ENCODE measurements at places on chromosomes 5 and 9.

DNA sequence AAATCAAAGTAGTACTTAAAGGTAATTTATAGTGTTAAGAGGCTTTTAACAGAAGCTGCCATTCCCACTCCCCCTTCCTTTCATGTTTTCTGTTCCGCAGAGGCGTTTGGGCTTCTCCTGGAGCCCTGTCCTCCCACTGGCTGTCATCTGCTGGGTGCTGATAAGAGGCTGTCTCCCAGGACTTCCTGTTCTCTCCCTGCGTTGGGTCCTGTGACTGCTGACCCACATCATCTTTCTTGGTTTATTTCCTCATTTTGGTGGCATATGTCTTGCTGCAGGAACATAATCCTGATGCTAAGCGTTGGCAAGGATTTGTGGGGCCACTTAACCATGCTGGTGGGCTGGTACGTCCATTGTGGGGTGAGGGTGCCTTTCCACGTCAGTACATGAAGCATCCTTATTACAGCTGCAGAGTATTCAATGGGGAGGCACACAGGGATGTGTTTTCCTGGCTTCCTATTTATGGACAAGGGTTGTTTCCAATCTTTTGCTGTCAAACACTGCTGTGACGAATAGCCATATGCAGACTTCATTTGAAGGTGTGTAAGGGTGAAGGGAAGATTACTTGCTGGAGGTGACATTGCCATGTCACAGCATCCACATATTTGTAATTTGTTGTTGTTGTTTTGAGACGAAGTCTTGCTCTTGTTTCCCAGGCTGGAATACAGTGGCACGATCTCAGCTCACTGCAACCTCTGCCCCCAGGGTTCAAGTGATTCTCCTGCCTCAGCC is 22.3 kb upstream of the RNF130 start:
- H3K36me3 ChIP-seq = no peaks in the 10 kb centered on the region
- no peak for DNase-seq
- H3K4me1 ChIP-seq = peaks cover 6% of the 10 kb centered on the region
- H3K27ac ChIP-seq = no peak overlapping the region

DNA sequence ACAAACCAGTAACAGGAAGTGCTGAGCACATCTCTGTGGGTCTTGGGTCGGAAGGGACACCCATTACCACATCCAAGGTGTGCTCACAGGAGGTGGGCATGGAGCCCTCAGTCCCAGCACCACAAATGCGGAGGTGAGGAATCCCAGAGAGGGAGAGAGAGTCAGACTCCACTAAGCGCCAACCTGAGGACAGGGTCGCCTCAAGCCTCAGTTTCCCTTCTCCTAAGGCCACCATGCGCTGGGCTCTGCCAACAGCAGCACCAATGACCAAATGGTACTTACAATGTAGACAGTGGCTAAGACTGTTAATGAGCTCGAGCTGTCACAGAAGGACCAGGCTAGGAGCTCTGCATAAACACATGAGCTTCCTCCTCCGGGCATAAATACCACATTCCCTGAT is 43.1 kb downstream of the BICD2 start:
- H3K27me3 ChIP-seq = no peaks in the 10 kb centered on the region
- H3K4me1 ChIP-seq = no peaks in the 10 kb centered on the region
- no peak overlapping the region for H3K27ac ChIP-seq

DNA sequence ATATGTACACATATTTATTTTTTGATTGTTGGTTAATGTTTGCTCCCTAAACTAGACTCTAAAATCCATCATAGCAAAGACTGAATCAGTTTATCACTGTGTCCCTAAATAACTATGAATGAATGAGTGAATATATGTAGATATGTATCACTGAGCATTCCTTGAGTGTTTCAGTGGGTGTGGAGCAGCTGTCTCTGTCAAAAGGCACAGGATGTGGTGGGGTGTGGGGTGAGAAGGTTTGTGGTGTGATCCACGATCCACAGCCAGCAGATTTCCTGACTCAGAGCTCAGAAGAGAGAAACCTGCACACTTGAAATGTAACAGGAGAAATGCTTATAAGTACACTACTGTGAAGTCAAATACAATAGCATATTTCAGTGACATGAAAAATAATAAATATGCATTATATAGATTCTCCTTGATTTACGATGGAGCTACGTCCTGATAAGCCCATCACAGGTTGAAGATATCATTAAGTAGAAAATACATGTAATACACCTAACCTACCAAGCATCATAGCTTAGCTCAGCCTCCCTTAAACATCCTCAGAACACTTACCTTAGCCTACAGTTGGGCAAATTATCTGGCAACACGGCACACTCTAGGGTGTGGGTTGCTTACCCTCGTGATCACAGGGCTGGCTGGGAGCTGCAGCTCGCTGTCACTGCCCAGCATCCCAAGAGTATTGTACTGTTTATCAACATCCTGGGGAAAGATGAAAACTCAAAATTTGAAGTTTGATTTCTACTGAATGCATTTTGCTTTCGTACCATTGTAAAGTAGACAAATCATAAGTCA is 287.0 kb downstream of the GAS1 start:
- H3K27me3 ChIP-seq = no peaks in the 10 kb centered on the region
- H3K36me3 ChIP-seq = no peaks in the 10 kb centered on the region
- H3K27ac ChIP-seq = no peak overlapping the region
- H3K4me3 ChIP-seq = no peak overlapping the region
- DNase-seq = no peak

GRCh38 chr5:153896701-153897100 is 142.0 kb downstream of the FAM114A2 start:
- no peaks in the 10 kb centered on the region for H3K36me3 ChIP-seq
- H3K4me3 ChIP-seq = no peak overlapping the region
- no peaks in the 10 kb centered on the region for H3K4me1 ChIP-seq
- H3K27ac ChIP-seq = no peak overlapping the region
- no peak for DNase-seq
- H3K27me3 ChIP-seq = no peaks in the 10 kb centered on the region

DNA sequence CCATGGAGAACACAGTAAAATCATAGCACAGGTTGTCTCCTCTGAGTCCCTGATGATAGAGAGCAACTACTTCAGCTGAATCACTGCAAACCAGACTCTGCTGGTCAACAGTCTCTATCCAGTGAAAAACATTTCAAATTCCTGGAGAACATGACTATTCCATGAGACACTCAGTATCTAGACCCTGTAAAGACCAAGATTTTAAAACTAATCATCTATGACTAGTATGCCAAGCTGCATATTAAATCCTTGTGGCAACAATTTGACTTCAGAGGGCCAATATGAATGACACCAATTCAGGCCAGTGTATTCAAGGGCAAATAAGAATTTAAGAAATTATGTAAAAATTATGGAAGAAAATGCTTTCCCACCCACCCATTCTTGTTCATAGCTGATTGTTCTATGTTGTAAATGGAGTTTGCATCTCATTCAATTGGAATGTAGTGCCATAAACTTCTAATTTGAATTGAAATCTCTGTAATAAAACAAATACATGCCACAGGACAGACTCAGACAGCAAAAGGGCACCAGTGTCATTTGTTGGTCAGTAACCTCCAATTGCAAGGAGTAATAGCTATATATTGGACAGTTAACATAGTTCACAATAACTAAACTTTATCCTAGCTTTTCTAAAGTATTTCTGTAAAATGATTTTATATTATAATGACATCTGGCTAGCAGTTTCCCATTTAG is 80.1 kb upstream of the LPAR1 start:
- H3K36me3 ChIP-seq = no peaks in the 10 kb centered on the region
- H3K27ac ChIP-seq = no peak overlapping the region
- DNase-seq = no peak
- no peak overlapping the region for H3K4me3 ChIP-seq
- H3K27me3 ChIP-seq = no peaks in the 10 kb centered on the region

DNA sequence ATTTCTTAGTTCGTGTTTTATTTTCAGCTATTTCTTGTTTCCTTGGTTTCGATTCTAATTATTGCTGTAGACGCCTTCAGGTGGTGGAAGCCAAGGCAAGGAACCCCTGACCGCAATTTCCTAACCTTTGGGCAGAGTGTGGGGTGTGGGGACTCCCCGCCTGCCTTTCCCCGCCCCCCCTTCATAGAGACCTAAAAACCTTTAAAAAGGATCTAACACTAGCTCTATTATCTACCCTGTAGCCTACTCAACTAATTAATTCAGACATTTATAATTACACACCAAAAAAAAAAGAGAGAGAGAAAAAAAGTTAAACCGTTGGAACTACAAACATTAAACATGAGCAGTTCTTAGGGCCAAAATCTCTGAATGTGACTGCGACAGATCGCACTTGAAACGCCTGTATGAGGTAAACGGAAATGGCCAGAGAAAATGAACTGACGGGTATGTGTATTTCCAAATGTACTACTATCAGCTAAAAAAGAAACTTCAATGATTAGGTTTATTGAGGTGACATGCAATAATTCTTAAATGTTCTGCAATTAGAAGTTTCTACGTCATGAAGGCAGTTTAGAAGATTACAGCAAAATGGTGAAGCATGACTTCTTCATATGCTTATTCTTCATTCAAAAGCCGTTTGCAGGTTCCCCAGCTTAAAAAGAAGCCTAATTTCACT is 19.0 kb upstream of the FER start:
- H3K27me3 ChIP-seq = no peaks in the 10 kb centered on the region
- no peak for DNase-seq
- H3K36me3 ChIP-seq = no peaks in the 10 kb centered on the region

DNA sequence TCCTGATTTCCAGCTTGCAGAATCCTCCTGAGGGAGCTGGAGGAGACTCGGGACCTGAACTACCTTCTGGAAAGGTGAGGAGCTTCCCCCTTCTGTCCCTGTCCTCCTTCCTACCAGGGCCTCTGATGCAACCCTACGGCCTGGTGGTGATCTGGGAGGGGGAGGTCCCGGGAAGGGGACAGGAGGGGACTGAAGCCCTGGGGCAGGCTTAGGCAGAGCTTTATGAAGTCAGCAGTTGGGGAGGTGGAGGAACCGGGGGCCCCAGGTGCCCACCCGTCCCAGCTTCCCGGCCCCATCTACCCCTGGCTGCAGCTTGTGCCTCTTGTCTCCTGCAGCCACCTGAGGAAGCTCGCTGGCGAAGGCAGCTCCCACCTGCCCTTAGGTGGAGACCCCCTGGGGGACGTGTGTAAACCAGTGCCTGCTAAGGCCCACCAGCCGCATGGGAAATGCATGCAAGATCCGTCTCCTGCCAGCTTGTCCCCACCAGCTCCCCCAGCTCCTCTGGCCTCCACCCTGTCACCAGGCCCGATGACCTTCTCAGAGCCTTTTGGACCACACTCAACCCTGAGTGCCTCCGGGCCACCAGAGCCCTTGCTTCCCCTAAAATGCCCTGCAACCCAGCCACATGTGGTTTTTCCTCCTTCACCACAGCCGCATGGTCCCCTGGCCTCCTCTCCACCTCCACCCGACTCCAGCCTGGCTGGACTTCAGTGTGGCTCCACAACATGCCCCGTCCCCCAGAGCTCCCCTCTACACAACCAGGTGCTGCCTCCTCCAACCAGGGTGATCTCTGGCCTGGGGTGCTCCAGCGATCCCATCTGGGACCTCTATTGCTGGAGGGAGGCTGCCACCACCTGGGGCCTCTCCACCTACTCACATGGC is 2.1 kb downstream of the SPATA31E1 start:
- H3K27me3 ChIP-seq = no peaks in the 10 kb centered on the region
- DNase-seq = no peak
- no peak overlapping the region for H3K27ac ChIP-seq

- H3K36me3 ChIP-seq = no peaks in the 10 kb centered on the region
- no peak for DNase-seq
- H3K4me3 ChIP-seq = no peak overlapping the region
These were observed 319.1 kb downstream of the KIF4B start for GRCh38 chr5:155332618-155333017.

GRCh38 chr5:168305281-168305680 is 13.8 kb downstream of the WWC1 start:
- H3K4me1 ChIP-seq = peaks cover 15% of the 10 kb centered on the region
- no peak overlapping the region for H3K27ac ChIP-seq
- no peak for DNase-seq
- no peak overlapping the region for H3K4me3 ChIP-seq
- H3K27me3 ChIP-seq = no peaks in the 10 kb centered on the region

- no peak for DNase-seq
- H3K27me3 ChIP-seq = no peaks in the 10 kb centered on the region
- no peak overlapping the region for H3K27ac ChIP-seq
- H3K4me1 ChIP-seq = no peaks in the 10 kb centered on the region
These were observed 585.5 kb upstream of the RGMB start for GRCh38 chr5:98187945-98188344.

- DNase-seq = no peak
- H3K4me1 ChIP-seq = no peaks in the 10 kb centered on the region
- H3K36me3 ChIP-seq = no peaks in the 10 kb centered on the region
- H3K4me3 ChIP-seq = no peak overlapping the region
- no peaks in the 10 kb centered on the region for H3K27me3 ChIP-seq
These were observed 50.9 kb upstream of the ITGA2 start for GRCh38 chr5:52938226-52938625.

DNA sequence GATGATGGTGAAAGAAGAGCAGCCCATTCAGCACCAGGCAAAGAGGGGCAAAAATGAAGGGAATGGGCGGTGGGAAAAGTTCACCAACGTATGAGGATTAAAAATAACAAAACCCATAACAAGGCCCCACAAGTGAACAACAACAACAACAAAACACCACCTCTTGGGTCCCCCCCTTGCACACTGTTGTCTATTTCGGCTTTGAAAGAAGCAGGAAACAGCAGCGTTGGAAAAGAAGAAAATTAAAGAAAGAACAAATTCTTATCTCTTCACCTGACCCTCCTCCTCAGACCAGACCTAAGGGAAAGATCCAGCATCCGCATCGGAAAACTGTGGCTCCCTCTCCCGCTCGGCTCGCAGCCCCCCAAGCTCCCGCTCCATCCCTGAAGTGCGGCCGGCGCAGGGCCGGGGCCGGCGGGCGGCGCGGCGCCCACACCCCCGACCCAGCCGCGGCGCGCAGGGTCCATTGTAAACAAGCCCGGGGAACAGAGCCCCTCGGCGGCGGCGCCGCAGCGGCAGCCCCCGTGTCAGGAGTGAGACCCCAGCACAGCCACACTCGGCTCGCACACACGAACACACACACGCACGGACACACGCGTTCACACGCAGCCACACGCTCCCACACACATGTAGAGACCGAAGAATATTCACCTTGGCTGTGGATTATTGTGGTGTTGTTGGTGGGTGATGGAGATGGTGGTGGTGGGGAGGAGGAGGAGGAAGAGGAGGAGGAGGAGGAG is 535 bp downstream of the RFX3 start:
- no peaks in the 10 kb centered on the region for H3K27me3 ChIP-seq
- DNase-seq = no peak
- no peaks in the 10 kb centered on the region for H3K36me3 ChIP-seq
- H3K4me1 ChIP-seq = no peaks in the 10 kb centered on the region

GRCh38 chr5:58012102-58012501 is 447.8 kb downstream of the PLK2 start:
- H3K4me3 ChIP-seq = no peak overlapping the region
- no peaks in the 10 kb centered on the region for H3K36me3 ChIP-seq
- H3K27ac ChIP-seq = no peak overlapping the region

DNA sequence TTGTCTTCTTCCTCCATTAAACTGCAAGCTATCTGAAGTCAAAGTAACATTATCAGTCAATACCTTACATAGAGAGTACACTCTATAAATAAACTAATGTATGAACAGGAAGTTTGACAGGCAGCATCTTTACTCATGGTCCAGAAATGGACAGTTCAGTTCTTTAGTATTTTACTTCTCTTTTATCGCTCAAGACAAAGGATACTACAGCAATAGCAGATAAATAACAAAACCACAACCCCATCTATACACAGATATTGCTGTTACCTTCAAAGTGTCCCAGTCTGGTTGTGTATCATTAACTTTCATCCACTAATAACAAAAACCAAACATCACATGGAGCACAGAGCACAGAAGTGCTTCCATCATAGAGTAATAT is 46.4 kb downstream of the SEMA5A start:
- H3K4me1 ChIP-seq = no peaks in the 10 kb centered on the region
- DNase-seq = no peak
- no peaks in the 10 kb centered on the region for H3K27me3 ChIP-seq
- H3K27ac ChIP-seq = no peak overlapping the region
- no peaks in the 10 kb centered on the region for H3K36me3 ChIP-seq
- no peak overlapping the region for H3K4me3 ChIP-seq

Data from Panc1 (cell line).